Stimulated activated naive CD8-positive, alpha-beta T cell treated with anti-CD3 and anti-CD28 coated beads, Interleukin-15, Interleukin-2, amounts not matched to agents 100 U/mL and 50 U/mL, for 24 hours (primary cell): ENCODE measurements at places on chromosomes 1 and 21.

DNA sequence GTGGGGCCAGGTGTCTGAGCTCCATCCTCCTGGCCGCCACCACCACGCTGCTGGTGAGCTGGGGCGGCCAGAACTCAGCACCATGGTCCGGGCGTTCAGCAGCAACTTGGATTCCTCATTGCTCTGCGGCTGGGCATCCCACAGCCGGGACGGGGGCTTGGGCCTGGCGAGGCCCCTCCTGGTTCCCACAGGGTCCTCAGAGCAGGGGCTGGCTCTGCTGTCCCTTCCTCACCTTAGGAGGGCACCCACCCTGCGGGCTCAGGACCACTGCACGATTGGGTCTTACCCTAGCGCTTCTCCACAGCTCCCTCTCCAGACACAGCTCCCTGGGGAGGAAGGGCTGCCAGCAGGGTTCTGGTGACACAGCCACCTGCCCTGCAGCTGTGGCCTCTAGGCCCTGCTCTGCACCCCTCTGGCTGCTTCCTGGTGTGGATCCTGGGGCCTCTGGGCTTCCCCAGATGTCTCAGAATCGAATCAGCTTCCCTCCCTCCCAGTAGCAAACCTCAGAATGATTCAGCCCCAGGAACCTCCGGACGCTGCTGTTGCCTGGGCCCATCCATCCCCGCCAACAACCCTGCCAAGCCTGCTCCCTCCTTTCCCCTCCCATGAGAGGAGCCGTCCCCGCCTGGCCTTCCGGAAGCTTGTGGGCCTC lies 25.0 kb downstream of the CRYAA start:
- no peak for DNase-seq

DNA sequence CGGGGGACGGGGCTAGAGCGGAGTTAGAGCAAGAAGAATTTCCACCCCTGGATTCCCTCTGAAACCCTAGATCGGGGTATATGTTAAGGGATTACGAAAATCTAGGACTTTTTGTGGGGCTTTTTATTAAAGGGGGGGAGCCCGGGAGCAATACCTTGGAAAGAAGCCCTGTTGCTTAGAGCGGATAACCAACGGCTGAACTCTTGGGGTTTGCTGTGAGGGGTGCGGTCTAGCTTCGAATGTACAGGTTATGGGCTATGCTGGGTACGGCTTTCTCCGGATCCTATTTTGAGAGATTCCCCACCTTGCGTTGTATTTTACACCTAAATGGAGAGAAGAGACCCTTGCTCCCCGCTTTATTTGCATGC lies 626 bp downstream of the DYRK3 start:
- DNase-seq, result no peak

DNA sequence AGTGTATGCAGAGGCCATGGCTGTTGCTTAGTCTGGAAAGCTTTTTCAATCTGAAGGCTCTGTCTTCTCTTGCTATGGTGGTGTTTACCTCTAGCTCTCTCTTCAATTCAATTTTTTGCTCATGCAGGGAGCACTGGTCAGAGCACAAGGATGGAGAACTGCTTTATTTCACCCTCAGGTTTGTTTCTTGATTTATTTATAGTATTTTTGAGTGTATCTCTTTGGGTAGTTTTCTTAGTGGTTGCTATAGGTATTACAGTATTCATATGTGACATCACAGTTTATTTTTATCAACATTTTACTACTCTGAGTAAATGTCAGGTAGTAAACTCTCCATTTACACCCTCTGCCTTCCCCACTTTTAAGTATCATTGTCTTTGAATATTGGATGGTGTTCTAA lies 147.9 kb downstream of the RASAL2 start:
- DNase-seq, result no peak

GRCh38 chr21:41250519-41250918 lies 66.1 kb upstream of the FAM3B start:
- DNase-seq, result no peak

- no peak for DNase-seq
Observed at GRCh38 chr21:38984568-38984967, 178.8 kb downstream of the ETS2 start.

GRCh38 chr1:17123196-17124045 lies 4.2 kb upstream of the PADI2 start:
- DNase-seq, result no peak

DNA sequence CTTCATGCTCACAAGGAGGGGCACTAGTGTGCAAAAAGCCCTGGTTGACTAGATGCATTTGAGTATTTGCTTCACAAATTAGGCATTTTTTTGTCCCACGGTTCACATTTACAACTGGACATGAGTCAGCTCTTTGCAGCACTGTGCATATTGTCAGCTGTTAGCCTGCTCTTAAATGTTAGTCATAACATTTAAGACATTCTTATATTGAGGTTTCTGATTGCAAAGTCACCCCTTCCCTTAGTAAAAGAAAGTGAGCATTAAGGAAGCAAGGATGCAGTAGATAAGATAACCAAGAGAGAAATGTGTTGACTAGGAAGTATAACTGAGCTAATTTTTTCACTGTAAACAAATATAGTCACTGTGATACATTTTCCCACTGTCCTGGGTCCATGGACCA lies 132.6 kb upstream of the CTTNBP2NL start:
- DNase-seq, result no peak

DNA sequence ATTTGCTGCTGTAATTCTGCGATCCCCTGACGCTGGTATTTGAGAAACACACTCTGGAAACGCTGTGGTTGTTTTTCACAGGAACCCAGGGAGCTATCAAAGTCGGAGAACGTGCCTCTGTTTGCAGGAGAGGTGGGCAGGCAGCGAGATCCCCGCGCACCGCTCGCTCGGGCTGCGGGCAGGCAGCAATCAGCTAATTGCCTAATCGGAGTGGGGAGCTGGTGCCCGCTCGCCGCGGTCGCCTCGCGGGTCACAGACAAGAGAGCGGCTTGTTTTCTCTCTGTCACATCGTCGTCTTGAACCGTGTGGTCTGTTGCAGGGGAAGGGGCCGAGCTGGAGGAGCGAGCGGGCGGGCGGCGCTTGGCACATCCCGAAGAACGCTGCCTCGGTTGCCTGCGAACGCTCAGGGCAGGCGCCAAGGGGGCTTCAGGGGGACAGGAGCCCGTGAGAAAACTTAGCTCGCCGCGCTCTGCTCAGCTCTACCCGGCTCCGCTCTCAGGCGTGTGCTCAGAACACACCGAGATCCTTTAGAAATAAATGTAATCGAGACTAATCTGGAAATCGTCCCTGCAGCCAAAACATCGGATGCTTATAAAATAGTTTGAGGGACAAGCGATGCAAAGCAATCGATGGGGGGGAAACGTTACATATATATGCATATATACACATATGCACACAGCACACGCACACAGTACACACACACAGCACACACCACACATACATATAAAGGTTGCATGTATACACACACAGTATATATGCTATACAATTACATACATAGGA lies 93.6 kb upstream of the SMYD2 start:
- DNase-seq, result no peak

DNA sequence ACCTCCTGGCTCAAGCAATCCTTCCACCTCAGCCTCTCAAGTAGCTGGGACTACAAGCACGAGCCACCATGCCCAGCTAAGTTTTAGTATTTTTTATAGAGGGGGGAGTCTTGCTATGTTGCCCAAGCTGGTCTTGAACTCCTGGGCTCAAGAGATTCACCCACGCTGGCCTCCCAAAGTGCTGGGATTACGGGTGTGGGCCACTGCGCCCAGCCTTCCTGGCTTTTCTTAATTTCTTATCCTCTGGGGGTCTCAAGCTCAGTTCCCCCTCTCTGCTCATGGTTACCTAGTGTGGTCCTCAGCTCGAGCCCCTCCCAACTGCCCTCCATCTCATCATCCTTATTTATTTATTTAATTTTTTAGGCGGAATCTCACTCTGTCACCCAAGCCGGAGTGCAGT lies 2.9 kb upstream of the RPL22 start:
- DNase-seq, result no peak
